ENCODE measurements at places on chromosomes 2 and 18.
A peak's percentile ranks its signal among the peaks of the same experiment; 100 is the strongest.

DNA sequence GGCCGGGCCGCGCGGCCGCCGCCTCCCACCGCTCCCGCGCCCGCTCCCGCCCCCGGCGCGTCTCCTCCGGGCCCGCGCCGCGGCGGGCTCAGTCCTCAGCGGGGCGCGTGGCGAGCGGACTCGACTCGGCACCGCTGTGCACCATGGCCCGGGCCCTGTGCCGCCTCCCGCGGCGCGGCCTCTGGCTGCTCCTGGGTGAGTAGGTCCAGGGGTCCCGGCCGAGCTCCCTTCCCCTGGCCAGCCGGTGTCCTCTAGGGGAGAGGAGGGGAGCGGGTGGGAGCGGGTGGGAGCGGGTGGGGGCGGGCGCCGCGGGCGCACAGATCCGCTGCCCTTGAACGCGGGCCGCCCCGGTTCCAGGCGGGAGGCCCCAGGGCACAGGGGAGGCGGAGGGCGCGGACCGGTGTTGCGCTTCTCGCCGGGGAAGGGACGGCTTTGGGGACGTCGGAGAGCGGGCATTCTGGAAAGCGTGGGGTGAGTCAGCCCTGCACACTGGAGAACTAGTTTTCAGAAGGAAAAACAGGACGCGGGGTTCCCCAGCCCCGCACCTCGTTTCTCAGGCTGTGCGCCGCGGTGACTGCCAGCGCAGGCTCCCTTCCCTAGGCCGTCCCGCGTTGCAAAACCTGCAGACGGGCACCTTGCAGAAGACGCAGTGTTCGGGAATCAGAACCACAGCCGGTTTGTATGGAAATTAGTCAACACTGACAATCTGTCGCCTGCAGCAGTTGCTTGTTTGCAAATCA lies at the start of gene RAMP1:
TSS of gene RAMP1 (plus strand) at position 91 of the 740 bp plus-strand sequence. CDS start at position 144, 53 bp downstream.
- no peak for DNase-seq

GRCh38 chr2:190530248-190530900 lies 4.1 kb downstream of the NEMP2 start:
- peak; percentile 62 for DNase-seq

- DNase-seq: no peak
Observed at GRCh38 chr2:240569523-240569997, 1.3 kb downstream of the RNPEPL1 start.

DNA sequence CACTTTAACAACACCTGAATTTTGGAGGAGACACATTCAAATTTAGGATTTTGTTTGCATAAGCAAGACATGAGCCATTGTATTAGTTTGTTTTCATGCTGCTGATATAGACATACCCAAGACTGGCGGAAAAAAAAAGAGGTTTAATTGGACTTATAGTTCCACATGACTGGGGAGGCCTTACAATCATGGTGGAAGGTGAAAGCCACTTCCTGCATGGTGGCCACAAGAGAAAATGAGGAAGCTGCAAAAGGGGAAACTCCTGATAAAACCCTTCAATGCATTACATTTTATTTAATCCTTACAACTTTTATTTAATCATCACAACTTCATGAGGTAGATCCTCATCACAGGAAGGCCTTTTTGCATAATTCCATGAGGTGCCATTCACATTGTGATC lies 242.0 kb upstream of the STON1 start:
- no peak for DNase-seq

DNA sequence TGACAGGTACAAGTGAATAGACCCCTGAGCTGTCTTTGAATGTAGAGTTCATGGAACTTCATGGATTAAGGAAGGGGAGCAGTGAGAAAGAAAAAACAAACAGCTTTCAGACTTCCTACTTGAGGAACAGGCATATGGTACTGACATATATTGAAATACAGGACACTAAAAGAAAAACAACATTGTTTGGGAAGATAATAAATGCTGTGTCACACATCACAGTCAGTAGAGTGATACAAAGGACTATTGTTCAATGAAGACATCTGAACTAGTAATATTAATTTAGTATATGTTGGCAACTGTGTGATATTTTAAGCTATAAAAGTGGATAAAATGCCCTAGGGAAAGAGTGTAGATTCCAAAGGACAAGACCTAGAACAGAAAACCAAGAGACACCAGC lies 3.3 kb downstream of the DSC2 start:
- no peak for DNase-seq
